A673 (cell line): ENCODE measurements at places on chromosomes 2 and 18.

GRCh38 chr18:42351455-42351854, 396.4 kb downstream of the PIK3C3 start:
- no peak for DNase-seq

DNA sequence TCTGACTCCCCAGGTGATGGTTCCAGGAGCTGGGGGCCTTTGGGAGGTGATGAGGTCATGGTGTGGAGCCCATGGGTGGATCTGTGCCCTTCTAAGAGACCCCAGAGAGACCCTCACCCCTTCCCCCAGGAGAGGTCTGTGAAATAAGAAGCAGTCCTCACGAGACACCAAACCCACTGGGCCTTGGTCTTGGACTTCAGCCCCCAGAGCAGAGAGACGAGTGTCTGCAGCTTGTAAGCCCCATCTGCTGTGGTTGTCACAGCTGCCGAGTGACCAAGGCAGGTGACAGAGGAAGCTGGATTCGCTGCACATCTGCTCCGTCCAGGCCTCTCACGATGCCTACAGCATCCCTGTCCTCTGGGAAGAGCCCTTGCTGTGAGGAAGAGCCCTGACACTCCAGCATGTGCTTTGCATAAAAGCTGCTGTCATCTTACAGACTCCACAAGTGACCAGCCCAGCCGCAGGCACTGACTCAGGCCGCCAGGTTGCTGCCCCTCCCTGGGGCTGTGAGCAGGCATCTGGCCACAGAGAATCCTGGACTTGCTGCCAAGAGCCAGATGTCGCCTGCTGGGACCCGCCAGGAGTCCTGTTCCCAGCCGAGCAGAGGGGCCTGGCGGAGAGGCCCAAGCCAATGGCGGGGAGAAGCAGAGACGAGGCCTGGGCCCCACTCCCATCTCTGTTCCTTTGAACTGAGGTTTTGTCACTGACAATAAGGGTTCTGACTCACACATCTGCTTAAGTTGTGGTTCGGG, 150.8 kb downstream of the PXDN start:
- DNase-seq, result peak; percentile 66

DNA sequence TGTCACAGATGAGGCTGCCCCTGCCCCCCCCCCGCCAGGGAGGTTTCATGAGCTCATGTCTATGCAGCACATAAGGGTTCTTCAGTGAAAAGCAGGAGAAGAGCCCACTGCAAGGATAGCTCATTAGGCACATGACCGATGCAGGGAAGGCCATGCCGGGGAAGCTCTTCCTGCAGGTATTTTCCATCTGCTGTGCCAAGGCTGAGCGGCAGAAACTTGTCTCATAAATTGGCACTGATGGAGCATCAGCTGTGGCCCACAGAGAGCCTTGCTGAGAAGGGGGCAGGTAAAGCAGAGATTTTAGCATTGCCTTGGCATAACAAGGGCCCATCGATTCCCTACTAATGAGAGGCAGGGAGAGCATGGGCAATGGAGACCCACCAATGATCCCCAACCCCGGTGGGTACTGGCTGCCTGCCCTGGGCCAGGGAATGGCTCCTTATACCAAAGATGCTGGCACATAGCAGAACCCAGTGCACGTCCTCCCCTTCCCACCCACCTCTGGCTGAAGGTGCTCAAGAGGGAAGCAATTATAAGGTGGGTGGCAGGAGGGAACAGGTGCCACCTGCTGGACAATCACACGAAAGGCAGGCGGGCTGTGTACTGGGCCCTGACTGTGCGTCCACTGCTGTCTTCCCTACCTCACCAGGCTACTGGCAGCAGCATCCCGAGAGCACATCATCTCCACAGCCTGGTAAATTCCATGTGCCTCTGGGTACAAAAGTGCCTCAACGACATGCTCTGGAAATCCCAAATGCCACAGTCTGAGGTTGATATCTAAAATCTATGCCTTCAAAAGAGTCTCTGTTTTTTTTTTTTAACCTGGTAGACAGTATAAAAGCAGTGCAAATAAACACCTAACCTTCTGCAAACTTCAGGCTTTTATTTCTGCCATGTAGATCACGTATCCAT, 41.4 kb downstream of the STEAP3 start:
- peak; percentile 54 for DNase-seq

GRCh38 chr2:36318547-36318946, 37.0 kb upstream of the CRIM1 start:
- DNase-seq, result no peak

GRCh38 chr18:43596105-43596712, 318.9 kb upstream of the SYT4 start:
- DNase-seq, result peak; percentile 70

- peak; percentile 82 for DNase-seq
These were observed 182.3 kb downstream of the RDH14 start for GRCh38 chr2:18378020-18378653.

- no peak for DNase-seq
These were observed 73.3 kb upstream of the MCFD2 start for GRCh38 chr2:46988733-46989481.

DNA sequence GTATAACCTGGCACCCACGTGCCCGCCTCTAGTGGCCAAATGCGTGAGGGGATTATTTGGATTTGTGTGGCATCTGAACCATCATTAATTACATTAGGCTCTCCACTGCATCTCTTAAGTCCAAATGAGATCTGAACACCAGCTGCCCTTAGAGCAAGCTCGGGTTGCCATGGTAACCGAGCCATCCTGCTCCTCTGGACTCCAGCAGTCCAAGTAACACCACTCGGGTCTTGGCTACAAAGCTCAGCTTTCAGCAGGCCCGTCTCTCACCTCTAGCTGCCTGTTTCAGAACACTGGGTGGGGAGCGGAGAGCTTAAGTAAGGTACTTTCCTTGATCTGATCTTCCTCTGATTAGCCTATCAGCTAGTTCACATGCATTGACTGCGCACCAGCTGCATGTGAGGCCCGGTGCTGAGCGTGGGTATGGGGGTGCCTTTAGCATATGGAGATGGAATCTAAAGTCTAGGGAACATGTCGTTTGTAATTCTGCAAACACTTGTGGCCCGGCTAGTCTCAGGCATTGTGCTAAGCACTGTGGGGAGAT, 14.1 kb upstream of the CYS1 start:
- no peak for DNase-seq

- DNase-seq, result no peak
These were observed 5.2 kb downstream of the ZRANB3 start for GRCh38 chr2:135525786-135526185.

DNA sequence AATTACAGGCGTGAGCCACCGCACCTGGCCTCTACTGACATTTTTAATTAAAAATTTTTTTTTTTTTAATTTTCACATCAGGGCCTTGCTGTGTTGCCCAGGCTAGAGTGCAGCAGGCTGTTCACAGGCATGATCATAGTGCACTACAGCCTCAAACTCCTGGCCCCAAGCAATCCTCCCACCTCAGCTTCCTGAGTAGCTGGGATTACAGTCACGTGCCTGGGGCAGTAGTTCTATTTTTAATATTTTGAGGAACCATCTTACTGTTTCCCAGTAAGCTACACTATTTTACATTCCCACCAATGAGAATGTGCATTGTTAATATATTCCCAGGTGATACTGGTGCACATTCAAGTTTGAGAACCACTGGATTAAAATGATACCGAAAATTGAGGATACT, 92.7 kb downstream of the WDSUB1 start:
- DNase-seq, result no peak

DNA sequence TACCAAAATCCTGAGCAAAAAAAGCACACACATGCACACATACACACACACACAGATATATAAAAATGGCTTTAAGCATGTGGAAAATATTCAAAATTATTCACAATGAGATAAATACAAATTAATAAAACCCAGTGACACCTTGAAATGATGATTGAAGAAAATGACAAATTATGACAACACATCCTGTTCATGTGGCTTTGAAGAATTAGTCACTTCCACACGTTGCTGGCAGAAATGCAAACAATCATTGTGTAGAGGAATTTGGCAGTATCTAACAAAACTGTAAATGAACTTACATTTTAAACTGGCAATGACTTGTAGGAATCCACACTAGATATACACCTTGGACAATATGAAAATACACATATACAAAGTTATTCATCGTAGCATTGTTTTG, 95.8 kb upstream of the RGPD4 start:
- no peak for DNase-seq

DNA sequence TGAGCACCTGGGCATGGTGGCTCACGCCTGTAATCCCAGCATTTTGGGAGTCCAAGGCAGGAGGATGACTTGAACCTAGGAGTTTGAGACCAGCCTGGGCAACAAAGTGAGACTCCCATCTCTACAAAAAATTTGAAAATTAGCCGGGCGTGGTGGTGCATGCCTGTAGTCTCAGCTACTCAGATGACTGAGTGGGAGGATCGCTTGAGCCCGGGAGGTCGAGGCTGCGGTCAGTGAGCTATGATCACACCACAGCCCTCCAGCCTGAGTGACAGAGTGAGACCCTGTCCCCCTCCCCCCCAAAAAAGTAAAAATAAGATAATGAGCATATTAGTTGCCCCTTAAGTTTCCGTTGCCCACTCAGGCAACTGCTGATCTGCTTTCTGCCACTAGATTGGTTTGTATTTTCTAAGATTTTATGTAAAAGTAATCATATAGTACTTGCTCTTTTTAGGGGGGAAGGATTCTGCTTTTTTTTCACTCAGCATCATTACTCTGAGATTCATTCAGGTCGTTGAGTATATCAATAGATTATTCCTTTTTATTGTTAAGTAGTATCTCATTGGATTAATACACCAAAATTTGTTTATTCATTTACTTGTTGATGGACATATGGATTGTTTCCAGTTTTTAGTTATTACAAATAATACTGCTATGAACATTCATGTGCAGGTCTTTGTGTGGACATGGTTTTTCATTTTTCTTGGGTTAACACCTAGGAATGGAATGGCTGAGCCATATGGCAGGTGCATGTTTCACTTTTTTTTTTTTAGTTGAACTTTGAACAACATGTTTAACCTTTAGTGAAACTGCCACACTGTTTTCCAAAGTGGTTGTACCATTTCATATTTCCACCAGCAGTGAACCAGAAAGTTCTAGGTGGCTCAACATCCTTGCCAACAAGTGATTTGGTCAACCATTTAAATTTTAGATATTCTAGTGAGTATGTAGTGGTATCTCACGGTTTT, 75.0 kb upstream of the SPRED2 start:
- DNase-seq, result no peak

- no peak for DNase-seq
These were observed 2.0 kb upstream of the CHRNA1 start for GRCh38 chr2:174766271-174766670.

DNA sequence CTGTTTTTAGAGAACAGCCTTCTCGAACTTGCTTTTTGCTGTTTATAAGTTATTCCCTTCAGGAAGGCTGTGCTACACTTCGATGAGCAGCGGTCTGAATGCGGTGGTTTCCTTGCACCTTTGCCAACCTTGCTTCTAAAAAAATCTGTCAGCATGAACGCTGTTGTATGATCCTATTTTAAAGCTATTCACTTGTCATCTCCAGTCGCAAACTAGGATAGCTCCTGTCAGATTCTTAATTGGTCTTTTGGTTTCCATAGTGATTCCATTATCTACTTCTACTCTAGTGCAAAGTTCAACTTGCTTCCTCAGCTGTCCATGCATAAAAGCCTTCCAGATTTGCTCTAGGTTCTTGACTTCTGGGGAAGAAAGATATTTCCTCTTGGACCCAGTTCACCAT, 76.3 kb upstream of the GALNT3 start:
- DNase-seq, result no peak

DNA sequence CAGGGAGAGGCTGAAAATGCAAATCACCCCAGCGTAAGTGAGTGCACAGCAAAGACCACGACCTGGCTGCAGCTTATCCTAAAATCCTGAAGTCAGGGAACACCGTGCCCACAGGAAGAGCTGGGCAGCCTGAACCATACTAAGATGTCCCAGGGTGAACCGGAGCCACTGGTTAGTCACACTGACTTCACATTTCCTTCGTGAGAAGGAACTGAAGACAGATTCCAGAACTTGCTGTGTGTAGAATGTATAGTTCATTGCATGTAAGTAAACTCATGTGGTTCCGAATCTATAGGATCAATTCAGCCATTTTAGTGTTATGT, 84.6 kb upstream of the NDUFV2 start:
- DNase-seq, result no peak

DNA sequence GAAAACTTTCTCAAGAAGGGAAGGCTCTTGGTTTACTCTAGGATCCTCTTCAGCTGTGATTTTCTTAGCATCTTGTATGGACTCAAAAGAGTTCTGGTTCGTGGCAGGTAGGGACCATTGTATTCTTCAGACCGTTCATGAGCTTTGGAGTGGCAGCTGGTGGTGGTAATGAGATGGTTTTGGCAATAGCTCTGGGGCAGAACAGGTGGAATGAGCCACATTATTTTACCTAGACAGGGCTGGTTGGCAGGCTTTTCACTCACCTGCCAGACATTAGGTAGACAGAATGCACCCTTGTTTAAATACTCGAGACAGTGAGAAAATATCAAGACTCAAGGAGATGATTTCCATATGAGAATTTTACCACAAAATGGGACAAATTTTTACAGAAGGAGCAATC, 26.2 kb upstream of the MGAT5 start:
- DNase-seq, result no peak

GRCh38 chr2:207123335-207123744, 42.4 kb downstream of the KLF7 start:
- DNase-seq, result peak; percentile 41

DNA sequence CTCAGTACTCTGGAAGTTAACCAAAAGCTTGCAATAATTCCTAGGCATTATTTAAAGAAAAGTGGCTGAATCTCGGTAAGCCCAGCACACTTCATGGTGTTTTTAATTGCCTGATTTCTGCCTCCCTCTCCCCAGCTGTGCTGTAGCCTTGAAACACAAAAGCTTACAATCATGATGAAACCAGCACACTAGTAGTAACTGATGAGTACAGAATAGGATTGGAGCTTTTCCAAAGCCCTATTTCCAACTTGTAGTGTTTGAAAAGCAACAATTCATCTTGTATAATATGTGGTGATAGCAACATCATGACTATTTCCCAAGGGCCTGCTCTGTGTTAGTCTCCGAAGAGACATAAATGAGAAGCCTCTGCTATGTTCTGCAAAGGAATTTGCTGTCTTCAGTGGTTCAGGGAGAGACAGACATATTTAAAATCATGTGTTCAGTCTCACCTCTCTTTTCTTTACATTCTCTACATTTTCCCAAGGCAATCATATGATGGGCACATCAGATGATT, 1015.0 kb downstream of the BCL11A start:
- DNase-seq, result peak; percentile 2

DNA sequence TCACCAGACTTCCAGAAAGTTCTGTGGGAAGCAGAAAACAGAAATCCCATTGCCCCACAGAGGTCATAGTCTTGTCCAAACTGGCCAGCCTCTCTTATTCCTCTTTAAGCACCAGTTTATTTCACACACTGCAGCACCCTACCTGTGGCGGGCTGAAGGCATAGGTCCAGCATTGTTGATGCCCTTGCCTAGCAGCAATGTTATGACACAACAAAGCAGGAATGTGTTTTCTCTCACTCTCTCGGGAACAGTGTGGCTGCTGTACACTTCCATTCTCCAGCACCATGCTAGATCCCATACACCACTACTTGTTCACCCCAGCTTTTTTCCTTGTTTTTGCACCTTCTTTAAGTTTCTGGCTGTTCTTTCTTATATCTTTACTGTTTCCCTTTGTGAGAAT, 181.6 kb downstream of the DNAH6 start:
- no peak for DNase-seq
